Keratinocyte (primary cell): ENCODE measurements at places on chromosomes 7 and 10.

- no peaks in the 10 kb centered on the region for H3K27me3 ChIP-seq
- no peak for DNase-seq
- H3K27ac ChIP-seq = peak overlapping the region; percentile 63
- peak overlapping the region; percentile 23 for H3K4me3 ChIP-seq
- peaks cover 36% of the 10 kb centered on the region for H3K4me1 ChIP-seq
Observed at GRCh38 chr10:114491933-114492332, 87.6 kb upstream of the AFAP1L2 start.

GRCh38 chr7:4265066-4265465, 417.0 kb upstream of the FOXK1 start:
- DNase-seq = no peak
- H3K4me3 ChIP-seq = no peak overlapping the region
- H3K4me1 ChIP-seq = no peaks in the 10 kb centered on the region
- no peaks in the 10 kb centered on the region for H3K36me3 ChIP-seq

- no peaks in the 10 kb centered on the region for H3K36me3 ChIP-seq
- H3K4me3 ChIP-seq = no peak overlapping the region
- no peaks in the 10 kb centered on the region for H3K4me1 ChIP-seq
- no peak overlapping the region for H3K27ac ChIP-seq
- no peak for DNase-seq
Observed at GRCh38 chr10:55668326-55668922, 692.6 kb downstream of the ZWINT start.

DNA sequence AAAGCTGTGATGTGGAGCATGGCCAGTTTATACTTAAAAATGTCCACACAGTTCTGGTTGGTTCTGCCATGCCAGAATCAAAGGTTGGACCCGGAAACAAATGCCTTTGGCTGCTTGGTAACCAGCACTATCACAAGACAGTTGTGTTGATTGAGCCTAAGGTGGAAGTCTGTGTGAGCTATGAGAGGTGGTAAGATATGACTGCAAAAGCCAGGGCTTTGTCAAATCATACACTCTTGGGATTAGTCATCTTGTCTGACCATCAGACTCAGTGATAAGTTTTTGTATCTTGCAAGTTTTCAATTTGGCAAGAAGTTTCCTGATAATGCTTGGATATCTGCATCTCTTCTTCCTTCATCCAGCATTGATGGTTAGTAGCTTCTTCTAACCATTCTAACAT, 35.5 kb downstream of the GPR141 start:
- no peak overlapping the region for H3K4me3 ChIP-seq
- no peak overlapping the region for H3K27ac ChIP-seq
- no peaks in the 10 kb centered on the region for H3K27me3 ChIP-seq
- H3K4me1 ChIP-seq = no peaks in the 10 kb centered on the region
- no peaks in the 10 kb centered on the region for H3K36me3 ChIP-seq

- no peak overlapping the region for H3K4me3 ChIP-seq
- no peak for DNase-seq
- peaks cover 3% of the 10 kb centered on the region for H3K36me3 ChIP-seq
- H3K27ac ChIP-seq = no peak overlapping the region
Observed at GRCh38 chr7:42033480-42033879, 203.5 kb downstream of the GLI3 start.

DNA sequence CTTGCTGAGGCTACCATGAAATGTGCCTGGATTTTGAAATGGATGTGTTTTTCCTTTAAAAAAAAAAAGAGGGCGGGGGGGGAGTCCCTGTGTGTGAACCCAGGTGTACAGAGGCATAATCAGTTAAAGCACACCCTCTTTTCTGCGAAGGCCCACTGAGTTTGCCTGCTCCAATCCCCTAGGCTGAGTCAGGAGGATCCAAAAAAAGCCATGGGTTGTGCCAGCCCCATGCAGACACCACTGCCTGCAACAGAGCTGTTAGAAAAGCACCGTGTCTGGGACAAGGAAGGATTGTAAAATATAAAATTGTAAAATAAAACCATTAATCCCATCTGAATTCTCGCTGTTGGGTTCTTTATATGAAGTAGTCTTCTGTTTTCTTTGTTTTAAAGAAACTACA, 217.9 kb downstream of the ADAM12 start:
- DNase-seq = no peak
- no peaks in the 10 kb centered on the region for H3K27me3 ChIP-seq
- no peak overlapping the region for H3K27ac ChIP-seq
- H3K4me3 ChIP-seq = no peak overlapping the region
- H3K36me3 ChIP-seq = no peaks in the 10 kb centered on the region

GRCh38 chr7:64602518-64602917, 39.6 kb upstream of the ZNF680 start:
- DNase-seq = no peak
- no peak overlapping the region for H3K27ac ChIP-seq
- no peaks in the 10 kb centered on the region for H3K27me3 ChIP-seq
- H3K4me3 ChIP-seq = no peak overlapping the region

DNA sequence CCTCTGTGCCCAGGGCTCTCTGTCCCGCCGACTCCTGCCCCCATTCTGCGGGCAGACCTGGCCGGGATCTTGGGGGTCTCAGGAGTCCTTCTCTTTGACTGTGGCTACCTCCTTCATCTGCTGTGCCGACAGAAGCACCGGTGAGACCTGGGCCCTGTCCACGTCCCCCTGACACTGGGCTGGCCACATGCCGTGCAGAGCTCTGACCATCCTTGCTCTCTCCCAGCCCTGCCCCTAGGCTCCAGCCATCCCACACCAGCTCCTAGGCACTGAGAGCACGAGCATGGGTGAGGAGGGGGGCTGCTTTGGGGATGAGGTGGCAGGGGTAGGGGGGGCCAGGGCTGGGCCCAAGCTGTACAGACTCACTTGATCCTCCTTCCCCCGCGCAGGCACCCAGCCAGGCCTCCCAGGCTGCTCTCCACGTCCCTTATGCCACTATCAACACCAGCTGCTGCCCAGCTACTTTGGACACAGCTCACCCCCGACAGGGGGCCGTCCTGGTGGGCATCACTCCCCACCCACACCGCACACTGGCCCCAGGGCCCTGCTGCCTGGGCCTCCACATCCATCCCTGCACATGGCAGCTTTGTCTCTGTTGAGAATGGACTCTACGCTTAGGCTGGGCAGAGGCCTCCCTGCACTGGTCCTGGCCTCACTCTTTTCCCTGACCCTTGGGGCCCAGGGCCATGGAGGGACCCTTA, 4.8 kb upstream of the PILRB start:
- H3K4me3 ChIP-seq = no peak overlapping the region
- no peaks in the 10 kb centered on the region for H3K27me3 ChIP-seq
- H3K27ac ChIP-seq = no peak overlapping the region
- H3K36me3 ChIP-seq = peaks cover 54% of the 10 kb centered on the region
- no peaks in the 10 kb centered on the region for H3K4me1 ChIP-seq
- DNase-seq = no peak

DNA sequence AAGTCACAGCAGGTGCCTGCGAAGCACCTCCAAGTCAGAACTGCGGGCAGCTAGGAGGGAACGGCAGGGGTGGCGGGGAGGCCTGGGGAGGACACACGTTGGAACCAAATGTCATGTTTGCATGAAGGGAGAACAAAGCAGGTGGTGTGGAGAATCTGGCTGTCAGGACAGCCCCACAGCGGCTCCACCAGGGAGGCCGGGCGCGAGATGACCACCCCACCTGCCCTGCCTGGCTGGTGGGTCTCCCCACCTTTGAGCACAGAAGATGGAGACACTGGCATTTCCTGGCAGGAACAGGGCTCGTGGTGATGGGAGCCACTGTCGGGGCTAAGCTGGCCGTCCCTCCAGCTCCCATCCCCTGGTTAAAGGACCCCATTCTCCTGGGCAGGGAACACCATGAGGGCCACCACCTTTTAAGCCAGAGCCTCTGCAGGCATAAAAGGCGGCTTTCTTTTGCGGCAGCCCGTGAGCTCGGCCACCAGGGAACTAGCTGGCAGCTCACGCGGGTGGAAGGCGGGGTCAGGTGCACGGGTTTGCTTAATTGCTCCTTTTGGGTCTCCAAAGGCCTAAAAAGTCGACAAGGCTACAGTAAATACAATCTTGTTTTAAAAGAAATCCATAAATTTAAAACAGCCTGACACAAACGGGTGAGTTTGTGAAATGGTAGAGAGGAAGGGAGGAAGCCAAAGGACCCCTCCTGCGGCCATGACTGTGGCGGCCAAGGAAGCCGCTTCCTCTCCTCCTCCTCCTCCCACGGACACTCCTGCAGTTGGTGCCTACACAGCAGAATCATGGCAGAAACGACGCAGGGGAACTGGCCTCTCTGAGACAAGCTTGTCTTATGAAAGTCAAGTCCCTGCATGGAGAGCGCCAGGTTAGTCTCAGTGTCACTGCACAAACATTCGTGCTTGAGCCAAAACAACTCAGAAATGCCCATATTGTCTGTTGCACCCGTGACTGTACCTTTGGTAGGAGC, 213.8 kb downstream of the DNAJB6 start:
- H3K4me1 ChIP-seq = no peaks in the 10 kb centered on the region
- no peak overlapping the region for H3K27ac ChIP-seq
- H3K36me3 ChIP-seq = no peaks in the 10 kb centered on the region
- DNase-seq = no peak
- no peaks in the 10 kb centered on the region for H3K27me3 ChIP-seq
- H3K4me3 ChIP-seq = no peak overlapping the region

DNA sequence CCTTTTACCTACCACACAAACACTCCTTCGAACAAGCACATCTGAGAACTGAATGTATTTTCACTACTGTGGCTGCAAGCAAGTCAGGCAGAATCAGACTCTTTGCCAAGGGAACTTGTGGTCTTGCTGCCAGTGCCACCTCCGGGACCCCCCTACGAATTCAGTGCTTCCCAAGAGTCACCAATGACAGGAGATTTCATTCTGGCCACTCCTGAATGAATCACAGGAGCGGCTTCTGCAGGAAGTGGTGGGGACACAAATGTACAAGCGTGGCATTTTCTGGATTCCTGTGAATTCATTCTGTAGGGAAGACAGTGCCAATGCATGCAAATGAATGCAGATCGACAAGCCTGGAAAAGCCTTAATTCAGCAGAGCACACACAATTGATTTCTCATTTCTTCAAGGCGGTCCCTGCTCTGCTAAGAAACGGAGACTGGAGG, 161.2 kb downstream of the CAMK1D start:
- no peak for DNase-seq
- no peaks in the 10 kb centered on the region for H3K27me3 ChIP-seq
- no peaks in the 10 kb centered on the region for H3K4me1 ChIP-seq

GRCh38 chr10:22986771-22987542, 59.1 kb downstream of the ARMC3 start:
- no peaks in the 10 kb centered on the region for H3K4me1 ChIP-seq
- no peaks in the 10 kb centered on the region for H3K36me3 ChIP-seq
- H3K27ac ChIP-seq = no peak overlapping the region
- no peak for DNase-seq
- H3K27me3 ChIP-seq = peaks cover 8% of the 10 kb centered on the region

DNA sequence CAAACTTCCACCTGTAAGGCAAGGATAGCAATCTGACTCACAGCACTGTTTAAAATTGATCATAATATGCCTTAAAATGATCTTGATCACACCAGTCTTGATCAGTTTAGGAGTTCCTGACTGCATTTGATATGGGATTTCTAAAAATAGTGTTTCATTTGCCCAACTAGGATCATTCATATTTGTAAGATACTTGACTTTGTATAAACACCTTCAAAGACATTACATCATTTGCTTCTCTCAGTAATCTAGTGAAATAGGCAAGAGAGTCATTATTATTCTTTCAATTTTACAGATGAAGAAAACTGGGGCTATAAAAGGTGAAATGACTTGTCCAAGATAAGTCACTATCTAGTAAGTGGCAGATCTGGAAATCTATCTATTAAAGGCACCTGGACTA, 521.1 kb downstream of the GATA3 start:
- no peak for DNase-seq
- no peaks in the 10 kb centered on the region for H3K36me3 ChIP-seq
- H3K4me1 ChIP-seq = no peaks in the 10 kb centered on the region
- H3K27ac ChIP-seq = no peak overlapping the region
- no peaks in the 10 kb centered on the region for H3K27me3 ChIP-seq

- H3K4me1 ChIP-seq = no peaks in the 10 kb centered on the region
- no peaks in the 10 kb centered on the region for H3K36me3 ChIP-seq
- H3K27ac ChIP-seq = no peak overlapping the region
- H3K4me3 ChIP-seq = no peak overlapping the region
Observed at GRCh38 chr7:28433699-28434219, 21.4 kb downstream of the CREB5 start.

DNA sequence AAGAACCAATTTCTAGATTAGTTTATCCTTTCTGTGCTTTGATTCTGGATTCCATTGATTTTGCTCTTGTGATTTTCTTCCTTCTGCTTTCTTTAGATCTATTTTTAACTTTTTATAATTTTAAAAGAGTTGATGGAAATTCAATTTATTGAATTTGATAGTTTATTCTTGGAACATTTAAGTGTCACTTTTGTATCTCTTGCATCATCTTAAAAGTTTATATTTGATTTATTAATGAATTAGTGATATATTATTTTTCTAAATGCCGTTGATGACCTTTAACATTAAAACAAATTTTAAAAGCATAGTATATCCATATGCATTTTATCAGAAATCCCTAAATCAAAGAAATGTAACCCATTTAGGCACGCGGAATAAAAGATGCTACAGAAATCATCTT, 26.9 kb downstream of the DMTF1 start:
- H3K4me3 ChIP-seq = no peak overlapping the region
- peaks cover 7% of the 10 kb centered on the region for H3K36me3 ChIP-seq
- no peaks in the 10 kb centered on the region for H3K27me3 ChIP-seq
- DNase-seq = no peak
- H3K4me1 ChIP-seq = peaks cover 2% of the 10 kb centered on the region
- H3K27ac ChIP-seq = no peak overlapping the region

- H3K4me1 ChIP-seq = no peaks in the 10 kb centered on the region
- H3K27ac ChIP-seq = no peak overlapping the region
- H3K36me3 ChIP-seq = no peaks in the 10 kb centered on the region
Observed at GRCh38 chr10:44834131-44834530, 77.0 kb upstream of the TMEM72 start.

DNA sequence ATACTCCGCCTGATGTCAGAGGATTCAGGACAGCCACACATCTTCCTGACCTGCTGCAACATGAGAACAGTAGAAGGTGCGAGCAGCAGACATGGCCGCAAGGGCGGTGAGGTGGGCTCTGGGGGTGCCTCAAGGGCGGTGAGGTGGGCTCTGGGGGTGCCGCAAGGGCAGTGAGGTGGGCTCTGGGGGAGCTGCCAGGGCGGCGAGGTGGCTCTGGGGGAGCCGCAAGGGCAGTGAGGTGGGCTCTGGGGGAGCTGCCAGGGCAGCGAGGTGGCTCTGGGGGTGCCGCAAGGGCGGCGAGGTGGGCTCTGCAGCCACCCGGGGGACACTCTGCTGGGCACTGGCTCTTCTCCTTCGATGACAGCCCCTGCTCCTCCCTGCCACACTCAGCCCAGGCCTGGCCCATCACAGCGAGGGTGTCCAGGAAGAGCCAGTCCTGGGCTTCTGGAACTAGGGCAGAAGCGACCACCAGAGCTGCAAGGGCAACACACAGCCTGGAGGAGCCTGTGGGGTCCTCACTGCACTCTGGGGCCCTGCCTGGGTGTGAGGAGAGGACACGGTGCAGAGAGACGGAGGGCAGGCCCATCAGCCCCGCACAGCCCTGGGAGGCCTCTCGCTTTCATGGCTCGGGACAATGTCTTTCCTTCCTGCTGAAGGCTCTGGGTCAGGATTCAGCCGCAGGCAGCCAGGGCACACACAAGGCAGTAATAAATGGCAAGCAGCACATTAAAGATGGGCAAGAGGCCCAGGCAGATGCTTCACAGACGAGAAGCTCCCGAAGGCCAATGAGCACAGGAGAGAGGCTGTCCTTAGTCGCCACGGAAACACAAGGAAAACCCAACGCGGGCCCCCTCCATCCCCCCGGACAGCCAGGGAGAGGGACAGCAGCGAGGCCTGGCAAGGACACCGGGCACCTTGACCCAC, 42.5 kb downstream of the STK32C start:
- peaks cover 3% of the 10 kb centered on the region for H3K27me3 ChIP-seq
- H3K36me3 ChIP-seq = no peaks in the 10 kb centered on the region

GRCh38 chr10:115209133-115209532, 116.0 kb downstream of the ATRNL1 start:
- H3K36me3 ChIP-seq = no peaks in the 10 kb centered on the region
- H3K27ac ChIP-seq = no peak overlapping the region
- no peak for DNase-seq
